ENCODE measurements at places on chromosomes 7 and 10. TPM values are rescaled to one million over a fixed set of nuclear protein-coding genes. Genes with fewer than 3 reads are reported as not detected.

GRCh38 chr7:93920496-93921182, 896 bp upstream of the GNG11 start:
- DNase-seq: no peak

- no peak for DNase-seq
Observed at GRCh38 chr10:10797513-10797912, 220.2 kb upstream of the CELF2 start.

DNA sequence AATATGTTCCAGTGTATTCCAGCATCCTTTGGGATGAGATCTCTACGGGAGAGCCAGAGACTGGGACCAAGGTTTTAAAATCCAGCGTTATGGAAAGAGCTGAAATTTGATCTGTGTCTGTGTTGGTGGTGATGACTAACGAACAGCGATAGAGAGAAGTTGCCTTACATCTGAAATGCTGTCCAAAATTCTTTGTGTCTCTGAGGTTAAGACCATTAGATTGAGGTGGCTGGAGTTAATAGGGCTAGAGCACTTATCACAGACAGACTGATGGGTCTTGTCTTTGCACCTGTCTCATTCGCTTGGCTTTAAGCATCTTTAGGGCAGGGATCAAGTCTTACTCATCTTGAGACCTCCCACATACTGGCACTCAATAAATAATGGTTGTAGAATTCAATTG, 41.0 kb upstream of the RAPGEF5 start:
- DNase-seq: no peak

- no peak for DNase-seq
Observed at GRCh38 chr10:2641028-2641427, 426.3 kb upstream of the PFKP start.

DNA sequence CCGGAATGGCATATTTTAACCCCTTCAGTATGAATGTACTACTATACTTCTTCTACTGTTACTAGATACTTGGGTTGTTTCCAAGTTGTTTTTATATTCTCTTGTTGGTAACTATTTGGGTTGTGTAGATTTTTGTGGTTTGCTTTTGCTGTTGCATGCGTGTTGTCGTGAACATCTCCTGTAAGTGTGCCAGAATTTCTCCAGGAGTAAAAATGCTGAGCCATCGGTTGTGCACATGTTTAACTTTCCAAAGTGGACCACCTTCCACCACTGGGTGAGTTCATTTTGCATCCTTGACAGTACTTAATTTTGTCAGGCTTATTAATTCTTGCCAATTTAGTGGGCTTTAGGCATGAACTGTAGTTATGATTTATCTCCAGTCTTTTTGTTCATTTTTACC, 47.9 kb downstream of the CSGALNACT2 start:
- no peak for DNase-seq

DNA sequence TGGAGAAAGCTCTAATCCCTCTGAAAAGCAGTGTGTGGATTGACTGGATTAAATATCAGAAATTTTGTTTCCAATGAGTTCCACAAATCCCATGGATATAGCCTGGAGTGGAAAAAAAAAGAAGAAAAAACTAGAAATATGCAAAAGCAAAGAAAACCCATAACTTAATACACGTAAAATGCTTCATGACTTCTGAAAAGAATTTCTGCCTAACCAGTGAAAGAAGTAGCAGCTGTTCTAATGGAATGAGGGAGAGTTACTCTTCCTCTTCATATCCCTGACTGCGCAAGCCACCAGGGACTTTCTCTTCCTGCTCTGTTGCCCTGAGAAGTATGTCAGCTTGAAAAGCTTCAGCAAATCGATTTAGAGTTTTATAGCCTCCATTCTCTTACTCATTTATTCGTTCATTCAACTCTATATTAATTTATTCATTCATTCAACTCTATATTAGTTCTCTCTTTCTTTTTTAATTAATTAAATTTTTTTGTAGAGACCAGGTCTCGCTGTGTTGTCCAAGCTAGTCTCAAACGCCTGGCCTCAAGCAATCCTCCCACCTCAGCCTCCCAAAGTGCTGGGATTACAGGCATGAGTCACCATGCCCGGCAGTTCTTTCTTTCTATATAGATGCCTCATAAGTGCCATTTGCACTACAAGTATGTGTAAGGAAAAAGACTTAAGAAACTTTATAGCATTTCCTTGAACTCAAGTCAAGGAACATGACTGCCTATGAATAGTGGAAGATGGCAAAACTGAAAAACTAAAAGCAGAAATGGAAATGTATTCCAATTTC, 447.3 kb upstream of the NRP1 start:
- DNase-seq: no peak

DNA sequence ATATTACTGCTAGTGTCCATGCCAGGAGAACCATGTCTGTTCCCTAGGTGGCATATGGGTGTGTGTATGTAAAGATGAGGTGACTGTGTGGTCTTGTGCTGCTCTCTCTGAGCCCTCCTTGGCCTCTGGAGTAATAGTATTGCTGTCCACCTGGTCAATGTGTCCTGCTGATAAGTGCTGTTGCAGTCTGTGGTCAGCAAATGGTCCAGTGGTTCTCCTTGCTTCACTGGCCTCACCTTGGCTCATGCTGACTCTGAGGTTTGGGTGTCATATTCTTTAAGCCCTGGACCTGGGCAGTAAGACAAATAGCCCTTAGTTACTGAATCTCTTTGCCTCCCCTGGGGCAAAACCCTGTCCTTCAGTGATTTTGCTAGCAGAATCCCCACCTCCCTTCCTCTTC, 56.8 kb downstream of the TPST1 start:
- no peak for DNase-seq

GRCh38 chr10:97851341-97852001, 1.8 kb downstream of the GOLGA7B start:
- no peak for DNase-seq

- DNase-seq: no peak
Observed at GRCh38 chr10:100693821-100694220, 51.6 kb upstream of the PAX2 start.

- peak; percentile 32 for DNase-seq
Observed at GRCh38 chr7:17769918-17770317, 170.4 kb downstream of the SNX13 start.

GRCh38 chr10:15419279-15419874, 48.3 kb upstream of the FAM171A1 start:
- no peak for DNase-seq

DNA sequence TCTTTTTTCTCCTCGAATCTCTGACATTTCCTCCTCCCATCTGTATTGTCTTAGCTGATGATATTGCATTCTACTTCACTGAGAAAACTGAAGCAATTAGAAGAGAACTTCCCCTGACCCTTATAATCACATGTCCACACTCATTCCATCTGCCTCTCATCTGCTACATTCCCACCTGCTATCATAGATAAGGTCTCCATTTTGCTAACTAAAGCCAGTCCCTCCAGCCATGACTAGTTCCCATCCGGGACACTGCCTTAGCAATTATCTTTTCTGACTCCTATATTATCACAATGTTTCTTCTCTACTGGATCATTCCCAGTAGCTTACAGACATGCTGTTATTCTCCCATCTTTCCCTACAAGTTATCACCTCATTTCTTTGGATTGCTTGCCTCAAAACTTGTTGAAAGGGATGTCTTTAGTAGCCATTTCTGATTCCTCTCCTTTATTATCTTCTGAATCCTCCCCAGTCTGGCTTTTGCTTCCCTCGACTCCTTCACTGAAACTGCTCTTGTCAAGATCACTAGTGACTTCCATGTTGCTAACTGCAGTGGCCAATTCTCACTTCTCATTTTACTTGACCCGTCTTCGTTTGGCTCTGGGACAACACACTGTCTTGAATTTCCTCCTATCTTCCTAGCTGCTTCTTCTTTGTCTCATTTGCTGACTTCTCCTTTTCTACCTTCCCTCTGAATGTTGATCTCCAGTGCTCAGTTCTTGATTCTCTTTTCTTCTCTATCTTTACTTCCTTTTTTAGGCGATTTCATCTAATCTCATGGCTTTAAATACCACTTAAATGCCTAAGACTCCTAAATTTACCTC, 35.9 kb downstream of the FZD1 start:
- DNase-seq: no peak

GRCh38 chr7:94530109-94530508, 20.5 kb downstream of the CASD1 start:
- DNase-seq: no peak

GRCh38 chr10:129307141-129307540, 159.9 kb upstream of the MGMT start:
- DNase-seq: no peak

DNA sequence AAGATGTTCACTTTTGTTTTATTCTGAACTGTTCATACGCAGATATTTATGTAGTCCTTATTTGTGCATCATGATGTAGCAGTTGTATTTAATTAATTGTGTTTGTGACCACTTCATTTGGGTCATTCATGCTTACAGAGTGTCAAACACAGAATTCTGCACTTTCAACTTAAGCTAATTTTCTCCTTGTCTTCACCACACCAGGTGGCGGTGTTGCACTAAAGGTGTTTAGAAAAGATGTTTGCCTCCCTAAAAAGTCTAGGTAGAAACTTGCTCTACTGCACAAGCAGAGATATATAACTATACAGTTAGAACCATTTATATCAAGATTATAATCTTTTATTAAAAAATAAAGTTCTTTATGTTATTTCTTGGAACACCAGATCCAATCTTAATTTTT, 1.3 kb upstream of the TAS2R38 start:
- no peak for DNase-seq

- DNase-seq: no peak
Observed at GRCh38 chr7:37516664-37517063, 68.0 kb upstream of the ELMO1 start.

DNA sequence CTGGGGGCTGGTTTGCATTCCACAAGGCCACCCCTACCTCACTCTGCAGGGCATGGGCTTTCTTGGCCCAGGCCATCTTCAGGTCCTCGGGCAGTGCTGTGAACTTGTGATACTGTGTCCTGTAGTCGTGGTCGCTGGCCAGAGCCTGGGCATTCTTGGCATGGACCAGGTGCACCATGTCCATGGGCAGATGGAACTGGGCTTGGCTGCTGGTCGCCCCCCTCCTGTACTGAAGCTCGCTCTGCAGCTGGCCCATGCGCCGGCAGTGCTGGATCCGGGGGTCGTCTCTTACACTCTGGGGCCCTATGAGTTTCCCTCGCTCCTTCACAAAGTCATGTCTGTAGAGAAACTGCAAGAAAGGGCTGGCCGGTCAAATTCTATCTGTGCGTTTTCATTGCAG, 51.7 kb downstream of the HABP2 start:
- DNase-seq: peak; percentile 65

GRCh38 chr10:74314166-74314565, 163.1 kb downstream of the ADK start:
- DNase-seq: no peak

- DNase-seq: no peak
Observed at GRCh38 chr7:32177232-32177631, 107.0 kb upstream of the PDE1C start.

GRCh38 chr10:97168645-97169044, 17.1 kb downstream of the SLIT1 start:
- DNase-seq: no peak

- DNase-seq: no peak
Observed at GRCh38 chr10:11823989-11824346, 812 bp downstream of the PROSER2 start.

DNA sequence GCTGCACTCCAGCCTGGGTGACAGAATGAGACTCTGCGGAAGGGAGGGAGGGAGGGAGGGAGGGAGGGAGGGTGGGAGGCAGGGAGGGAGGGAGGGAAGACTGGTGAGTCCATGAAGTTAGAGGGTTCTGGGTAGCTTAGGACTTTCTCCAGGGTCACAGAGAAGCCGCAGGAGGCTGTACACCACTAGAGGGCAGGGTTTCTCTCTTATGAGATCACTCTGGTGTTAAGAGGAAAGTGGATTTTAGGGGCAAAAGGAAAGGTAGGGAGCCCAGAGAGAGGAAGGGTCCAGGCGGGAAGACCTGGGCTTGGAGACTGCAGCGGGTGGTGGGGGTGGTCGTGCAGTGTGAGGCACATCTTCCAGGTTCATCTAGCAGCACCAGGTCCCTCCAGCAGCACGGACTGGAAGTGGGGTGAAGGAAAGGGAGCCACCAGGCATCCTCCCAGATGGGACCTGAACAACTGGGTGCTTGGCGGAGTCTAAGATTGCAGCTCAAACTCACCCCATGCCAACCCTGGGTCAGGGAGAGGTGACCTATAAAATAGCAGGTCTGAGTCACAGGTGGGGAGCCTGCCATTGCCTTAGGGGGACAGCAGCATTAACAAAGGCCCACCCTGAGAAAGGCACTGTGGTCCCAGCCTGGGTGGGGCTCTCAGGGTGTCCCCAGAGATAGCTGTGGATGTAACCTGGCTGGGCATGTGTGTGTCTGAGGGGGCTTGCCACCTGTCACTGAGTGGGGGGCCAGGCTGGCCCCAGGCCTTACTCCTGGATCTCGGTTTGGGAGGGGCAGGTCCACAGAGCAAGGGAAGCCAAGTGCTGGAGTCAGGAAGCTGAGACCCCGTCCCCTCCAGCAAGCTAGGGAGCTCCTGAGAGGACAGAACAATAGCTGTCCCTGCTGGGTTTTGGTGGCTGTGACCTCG, 48.5 kb upstream of the SLC29A3 start:
- no peak for DNase-seq

- no peak for DNase-seq
Observed at GRCh38 chr7:144006692-144007042, 6.5 kb downstream of the OR6B1 start.

DNA sequence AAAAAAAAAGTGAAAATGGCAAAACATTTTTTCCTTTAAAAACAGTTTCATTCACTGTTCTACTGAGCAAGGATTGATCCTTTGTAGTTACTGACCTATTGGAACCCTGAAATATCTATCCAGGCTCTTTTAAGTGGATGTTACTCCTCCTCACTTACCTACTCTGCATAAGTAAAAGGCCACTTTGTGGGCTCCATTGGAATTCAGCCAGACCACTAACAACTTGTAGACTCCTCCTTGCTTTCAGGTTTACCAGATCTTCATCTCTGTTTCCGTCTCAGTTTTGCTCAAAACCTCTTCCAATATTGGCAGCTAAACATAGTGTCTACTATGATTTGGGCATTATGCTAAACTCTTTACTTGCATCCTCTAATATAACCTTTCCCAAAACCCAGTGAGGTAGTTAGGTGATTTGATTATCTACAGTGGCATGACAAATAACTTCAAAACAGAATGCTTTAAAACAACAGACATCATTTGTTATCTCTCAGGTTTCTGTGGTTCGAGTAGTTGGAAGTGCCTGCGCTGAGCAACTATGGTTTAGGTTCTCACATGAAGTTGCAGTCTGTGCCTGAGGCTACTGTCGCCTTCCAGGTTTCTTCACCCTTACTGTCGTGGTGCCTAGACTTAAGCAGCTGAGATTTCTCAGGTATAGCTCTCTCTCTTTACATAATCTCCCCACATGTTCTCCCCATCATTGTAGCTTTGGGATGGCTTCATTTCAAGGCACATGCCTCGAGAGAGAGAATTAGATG, 698.2 kb downstream of the REEP3 start:
- DNase-seq: no peak

GRCh38 chr10:110413903-110414547, 83.7 kb upstream of the DUSP5 start:
- no peak for DNase-seq

The HACD1 gene
- 38.7 TPM for total RNA-seq

The HYAL4 gene
- 2.7 TPM for total RNA-seq

The HECW1 gene
- 1.0 TPM for total RNA-seq

The CYP3A5 gene
- 1.1 TPM for total RNA-seq

The SPDYE16 gene
- 0.44 TPM for total RNA-seq

The CARD11 gene
- total RNA-seq: 0.44 TPM

The CPN1 gene
- not detected for total RNA-seq

The SORBS1 gene
- total RNA-seq: 71.1 TPM

The HMX2 gene
- not detected for total RNA-seq

The TEX47 gene
- total RNA-seq: not detected

The BICC1 gene
- 13.2 TPM for total RNA-seq

All from psoas muscle (tissue), 8 donors.